H1 (cell line): ENCODE measurements at places on chromosomes 4 and X. TPM values are rescaled to one million over a fixed set of nuclear protein-coding genes. Genes with fewer than 3 reads are reported as not detected.

CYP2U1 gene
- total RNA-seq: 5.0 and 5.2 TPM in 2 replicates

UGT8 gene
- 24.0 and 26.9 TPM in 2 replicates for total RNA-seq

CENPI gene
- total RNA-seq: 20.8 and 22.5 TPM in 2 replicates

NKX6-1 gene
- total RNA-seq: 0.19 and 0.45 TPM in 2 replicates

KLF8 gene
- 9.8 and 11.5 TPM in 2 replicates for total RNA-seq

MID1 gene
- total RNA-seq: 49.3 and 54.3 TPM in 2 replicates

DKK2 gene
- total RNA-seq: 0.13 and 0.34 TPM in 2 replicates

ATP2B3 gene
- total RNA-seq: 0.15 and 0.19 TPM in 2 replicates

CPLX1 gene
- 0.56 and 0.67 TPM in 2 replicates for total RNA-seq

ATP1B4 gene
- not detected in 2 replicates for total RNA-seq

DNA sequence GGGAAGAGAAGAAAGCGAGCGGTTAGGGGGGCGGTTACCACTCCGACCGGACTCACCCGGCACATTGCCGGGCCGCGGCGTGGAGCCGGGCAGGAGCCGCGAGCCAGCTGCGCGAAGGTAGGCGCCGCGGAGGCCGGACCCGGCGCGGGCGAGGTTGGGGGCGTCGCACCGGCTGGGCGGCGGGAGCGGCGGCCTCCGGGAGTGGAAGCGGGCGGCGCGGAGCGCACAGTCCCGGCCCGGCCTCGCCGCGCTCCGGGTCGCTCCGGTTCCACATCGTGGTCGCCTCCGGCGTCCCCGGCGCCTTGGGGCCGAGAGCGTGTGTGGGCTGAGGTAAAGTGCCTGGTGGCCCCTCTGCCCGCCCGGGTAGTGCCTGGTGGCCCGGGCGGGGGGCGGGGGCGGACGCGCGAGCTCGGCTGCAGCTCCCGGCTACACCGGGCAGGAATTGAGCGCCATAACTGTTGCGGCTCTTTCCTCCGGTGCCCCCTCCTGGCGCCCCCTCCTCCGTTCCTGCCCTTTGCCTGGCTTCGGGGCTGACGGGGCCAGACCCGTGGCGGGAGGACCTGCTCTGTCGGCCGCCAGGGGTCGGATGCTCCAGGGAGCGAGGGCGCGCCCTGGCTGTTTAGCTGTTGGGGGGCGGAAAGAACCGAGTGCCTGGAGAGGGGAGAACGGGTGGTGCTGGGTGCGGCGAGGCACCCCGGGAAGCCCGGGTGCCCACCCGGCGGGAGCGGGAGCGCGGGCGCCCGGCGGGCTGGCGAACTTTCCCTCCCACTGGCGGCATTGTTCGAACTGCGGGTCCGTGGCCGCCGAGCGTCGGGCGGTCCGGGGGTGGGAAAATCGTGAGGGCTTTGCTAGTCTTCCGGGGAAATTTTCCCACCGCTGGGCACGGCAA is 626 bp downstream of the JADE3 start:
- no peak for DNase-seq
- H3K36me3 ChIP-seq: no peaks in the 10 kb centered on the region
- no peaks in the 10 kb centered on the region for H3K27me3 ChIP-seq
- H3K27ac ChIP-seq: no peak overlapping the region; the same call in 1 of the 2 replicates
- H3K4me3 ChIP-seq: peak overlapping the region; percentile 63

GRCh38 chr4:153651587-153651986 is 32.5 kb upstream of the TLR2 start:
- no peak overlapping the region for H3K4me3 ChIP-seq
- DNase-seq: no peak
- H3K36me3 ChIP-seq: no peaks in the 10 kb centered on the region
- H3K27me3 ChIP-seq: no peaks in the 10 kb centered on the region

DNA sequence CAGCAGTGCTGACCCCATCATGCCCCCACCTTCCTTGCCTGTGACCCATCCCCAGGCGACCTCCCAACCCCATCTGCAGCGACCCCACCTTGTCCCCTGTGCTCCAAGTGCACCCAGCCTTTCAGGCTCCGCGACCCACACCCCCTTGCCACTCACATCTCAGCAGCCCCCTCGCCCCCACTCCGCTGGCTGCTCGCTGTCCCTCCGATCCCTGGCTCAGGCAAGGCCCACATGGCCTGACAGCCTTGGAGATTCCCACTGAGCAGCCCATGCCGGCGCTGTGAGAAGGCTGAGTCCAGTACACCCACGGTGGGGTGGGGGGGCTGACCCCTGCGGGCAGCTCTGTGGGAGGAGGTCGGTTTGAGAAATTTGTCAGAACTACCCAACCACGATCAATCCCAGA is 9.1 kb downstream of the ZFYVE28 start:
- no peaks in the 10 kb centered on the region for H3K27me3 ChIP-seq
- H3K27ac ChIP-seq: no peak overlapping the region; the same call in 1 of the 2 replicates
- no peak for DNase-seq
- H3K4me1 ChIP-seq: peaks cover 30% of the 10 kb centered on the region
- H3K4me3 ChIP-seq: no peak overlapping the region

GRCh38 chrX:153476666-153477363 is 6.4 kb upstream of the HAUS7 start:
- no peak overlapping the region for H3K4me3 ChIP-seq
- H3K27ac ChIP-seq: no peak overlapping the region
- H3K4me1 ChIP-seq: peaks cover 17% of the 10 kb centered on the region; the same call in 1 of the 2 replicates
- no peaks in the 10 kb centered on the region for H3K36me3 ChIP-seq
- H3K27me3 ChIP-seq: peaks cover 24% of the 10 kb centered on the region
- no peak for DNase-seq

GRCh38 chr4:107468812-107469211 is 251.2 kb downstream of the PAPSS1 start:
- H3K36me3 ChIP-seq: no peaks in the 10 kb centered on the region
- no peaks in the 10 kb centered on the region for H3K4me1 ChIP-seq
- H3K27ac ChIP-seq: no peak overlapping the region
- no peak overlapping the region for H3K4me3 ChIP-seq
- no peak for DNase-seq

GRCh38 chr4:139453041-139453370 is 915 bp upstream of the RAB33B start:
- H3K27me3 ChIP-seq: no peaks in the 10 kb centered on the region
- H3K4me3 ChIP-seq: peak overlapping the region; percentile 69
- DNase-seq: no peak

DNA sequence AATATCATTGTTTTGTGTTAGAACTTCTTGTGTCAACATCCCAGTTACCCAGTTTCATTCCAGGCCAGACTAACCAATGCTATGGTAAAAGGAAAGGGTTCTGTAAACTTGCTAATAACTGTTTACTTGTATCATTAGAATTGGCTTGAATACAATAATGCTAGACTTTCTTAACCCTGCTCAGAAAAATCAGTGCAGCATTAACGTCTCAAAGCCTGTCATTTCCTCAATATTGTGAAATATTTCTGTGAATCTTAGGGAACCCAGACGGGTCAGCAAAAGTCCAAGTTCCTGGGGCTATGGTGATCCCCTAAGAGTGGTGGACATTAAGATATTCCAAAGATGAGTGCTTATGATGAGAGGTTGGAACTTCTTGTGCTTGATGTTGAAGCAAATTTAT is 541.2 kb upstream of the MAGEB18 start:
- no peak overlapping the region for H3K27ac ChIP-seq
- H3K4me1 ChIP-seq: no peaks in the 10 kb centered on the region
- no peak overlapping the region for H3K4me3 ChIP-seq
- DNase-seq: no peak
- no peaks in the 10 kb centered on the region for H3K36me3 ChIP-seq

- no peak overlapping the region for H3K4me3 ChIP-seq
- DNase-seq: no peak
Observed at GRCh38 chrX:2967998-2968909, 38.1 kb upstream of the ARSH start.

- no peak overlapping the region for H3K4me3 ChIP-seq
- no peaks in the 10 kb centered on the region for H3K36me3 ChIP-seq
- H3K27ac ChIP-seq: no peak overlapping the region
- H3K27me3 ChIP-seq: no peaks in the 10 kb centered on the region
- no peak for DNase-seq
- H3K4me1 ChIP-seq: no peaks in the 10 kb centered on the region
Observed at GRCh38 chr4:15013585-15013984, 11.3 kb downstream of the CPEB2 start.

GRCh38 chrX:133414406-133415275 is 648 bp downstream of the GPC4 start:
- H3K27ac ChIP-seq: peak overlapping the region; percentile 67; the same call in 1 of the 2 replicates
- H3K4me3 ChIP-seq: peak overlapping the region; percentile 97
- no peak for DNase-seq
- H3K36me3 ChIP-seq: peaks cover 15% of the 10 kb centered on the region
- H3K4me1 ChIP-seq: peaks cover 15% of the 10 kb centered on the region; the same call in 1 of the 2 replicates
- H3K27me3 ChIP-seq: no peaks in the 10 kb centered on the region

DNA sequence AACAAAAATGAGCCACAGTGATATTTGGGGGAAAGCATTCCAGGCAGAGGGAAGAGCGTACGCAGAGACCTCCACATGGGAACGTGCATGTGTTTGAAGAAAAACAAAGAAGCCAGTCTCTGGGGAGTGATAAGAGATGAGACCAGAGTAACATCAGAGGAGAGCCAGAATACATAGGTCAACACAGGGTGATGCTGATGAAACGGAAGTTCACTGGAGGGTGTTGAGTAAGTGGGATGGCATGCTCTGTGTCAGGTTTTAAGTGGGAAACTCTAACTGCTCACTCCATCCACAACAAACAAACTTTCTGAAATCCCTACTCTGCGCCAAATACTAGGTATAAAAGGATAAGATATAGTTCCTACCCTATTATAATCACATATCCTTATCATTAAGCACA is 110.0 kb downstream of the ARHGAP6 start:
- H3K27me3 ChIP-seq: no peaks in the 10 kb centered on the region
- no peaks in the 10 kb centered on the region for H3K4me1 ChIP-seq
- DNase-seq: no peak
- H3K4me3 ChIP-seq: no peak overlapping the region
